Urothelium cell line (cell line): ENCODE measurements at places on chromosomes 5 and 9.

GRCh38 chr9:113664181-113664875 is 200.8 kb downstream of the RGS3 start:
- no peak for DNase-seq

DNA sequence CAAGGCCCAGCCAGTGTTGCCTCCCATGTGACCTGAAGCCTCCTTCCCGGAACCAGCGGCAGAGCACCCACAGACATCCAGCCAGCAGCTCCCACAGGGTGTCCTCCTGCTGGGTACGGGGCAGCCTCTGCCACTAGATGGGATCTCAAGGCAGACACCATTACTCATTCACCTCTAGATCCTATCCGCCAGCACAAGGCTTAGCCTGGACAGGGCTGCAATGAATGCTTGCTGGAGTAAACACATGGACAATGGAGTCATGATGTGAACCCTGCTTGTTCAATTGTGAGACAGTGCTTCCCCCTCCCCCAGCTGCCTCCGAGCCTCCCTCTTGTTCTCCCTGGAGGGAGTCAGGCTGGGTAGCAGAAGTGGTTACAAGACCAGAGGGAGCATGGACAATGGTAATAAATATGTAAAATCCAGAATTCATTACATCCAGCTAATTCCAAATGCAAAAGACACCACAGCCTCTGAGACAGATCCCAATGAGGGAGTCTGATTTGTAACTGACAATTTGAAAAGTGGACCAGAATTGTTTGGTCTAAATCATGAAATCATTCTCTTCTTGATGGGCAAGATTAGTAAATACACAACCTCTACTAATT is 132.0 kb downstream of the CRB2 start:
- DNase-seq = no peak

GRCh38 chr5:160516696-160517530 is 95.3 kb downstream of the PTTG1 start:
- no peak for DNase-seq

- DNase-seq = no peak
These were observed 579.2 kb upstream of the ZNF608 start for GRCh38 chr5:125325488-125326149.

- DNase-seq = no peak
These were observed 274.4 kb downstream of the MARCHF11 start for GRCh38 chr5:15904899-15905830.

DNA sequence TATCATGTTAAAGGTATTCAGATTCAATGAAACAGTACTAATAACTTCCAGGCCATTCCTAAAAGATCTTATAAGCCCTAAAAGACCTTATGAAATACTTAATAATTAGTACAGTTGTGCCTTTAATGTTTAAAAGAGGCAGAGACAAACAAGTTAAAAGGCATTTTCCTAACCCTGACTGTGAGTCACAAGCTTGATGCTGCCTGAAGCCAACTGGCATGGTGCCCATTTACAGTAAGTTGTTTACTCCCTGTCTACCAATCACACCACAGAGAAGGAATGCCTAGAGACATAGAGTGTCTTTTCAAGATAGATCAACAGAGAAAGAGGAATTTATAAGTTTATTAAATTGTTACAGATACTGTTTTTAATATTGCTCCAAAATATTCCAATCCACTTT is 47.8 kb downstream of the NR3C1 start:
- DNase-seq = peak; percentile 72

- DNase-seq = peak; percentile 73
These were observed 348.5 kb downstream of the BNC2 start for GRCh38 chr9:16521868-16522411.

- no peak for DNase-seq
These were observed 1.8 kb downstream of the TRIM7 start for GRCh38 chr5:181203093-181203711.

- no peak for DNase-seq
These were observed 87.7 kb downstream of the FOCAD start for GRCh38 chr9:20771729-20772128.

- no peak for DNase-seq
These were observed 16.9 kb upstream of the NTRK2 start for GRCh38 chr9:84652496-84653120.

- DNase-seq = no peak
These were observed 15.4 kb upstream of the ZNF622 start for GRCh38 chr5:16480821-16481538.

- DNase-seq = no peak
These were observed 20.2 kb upstream of the SPARC start for GRCh38 chr5:151706906-151707305.

DNA sequence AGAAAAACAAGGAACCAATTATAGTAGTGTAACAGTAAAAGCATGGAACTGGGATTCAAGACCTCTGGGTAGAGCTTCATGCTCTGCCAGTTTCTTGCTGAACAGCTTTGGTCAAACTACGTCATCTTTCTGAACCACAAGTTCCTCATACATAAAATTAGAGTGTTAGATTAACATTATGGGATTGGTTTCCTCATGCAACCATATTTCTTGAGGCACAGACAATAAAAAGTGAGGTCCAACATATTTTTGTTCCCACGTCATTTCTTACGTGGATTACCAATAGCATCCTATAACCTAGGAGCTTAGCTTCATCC is 354.8 kb downstream of the TMEM232 start:
- DNase-seq = no peak

GRCh38 chr9:77531400-77531799 is 116.7 kb downstream of the GNA14 start:
- no peak for DNase-seq

- no peak for DNase-seq
These were observed 126.8 kb downstream of the PDE8B start for GRCh38 chr5:77337246-77337645.

DNA sequence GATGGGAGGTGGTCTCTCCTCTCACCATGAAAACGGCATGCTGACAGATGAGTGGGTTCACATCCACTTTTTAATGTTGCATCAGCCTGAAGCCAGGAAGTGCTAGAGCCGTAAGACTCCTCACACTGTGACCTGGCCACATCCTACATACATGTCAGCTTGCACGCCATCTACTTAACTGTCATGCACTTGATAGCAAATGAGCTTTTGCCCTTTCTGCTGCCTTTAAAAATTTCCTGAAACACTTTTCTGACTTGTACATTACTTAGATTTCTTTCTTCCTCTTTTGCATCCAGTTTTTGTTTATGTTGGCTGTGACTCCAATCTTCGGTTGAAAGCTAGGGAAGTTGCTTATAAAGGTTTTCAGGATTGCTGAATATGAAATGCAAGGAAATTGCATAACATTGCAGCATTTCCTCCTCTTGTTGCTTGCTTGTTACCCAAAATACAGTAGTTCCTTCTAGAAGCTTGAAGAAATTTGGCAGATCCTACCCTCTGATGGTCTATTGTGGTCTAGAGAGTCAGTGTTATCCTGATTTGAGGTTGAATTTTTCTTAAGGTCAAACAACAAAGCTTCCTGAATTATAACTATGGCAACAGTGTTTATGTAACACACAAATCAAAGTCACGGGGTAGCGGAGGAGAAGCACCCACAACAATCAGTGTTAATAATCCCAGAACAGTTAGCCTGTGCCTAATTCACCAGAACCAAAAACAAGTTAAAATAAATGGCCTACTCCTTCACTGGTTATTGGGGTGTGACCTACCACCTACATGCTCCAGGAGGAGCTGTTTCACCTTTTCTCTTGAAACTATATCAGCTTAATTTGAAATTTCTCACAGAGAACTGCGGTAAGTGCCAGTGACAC is 232.5 kb downstream of the ARHGAP26 start:
- no peak for DNase-seq

DNA sequence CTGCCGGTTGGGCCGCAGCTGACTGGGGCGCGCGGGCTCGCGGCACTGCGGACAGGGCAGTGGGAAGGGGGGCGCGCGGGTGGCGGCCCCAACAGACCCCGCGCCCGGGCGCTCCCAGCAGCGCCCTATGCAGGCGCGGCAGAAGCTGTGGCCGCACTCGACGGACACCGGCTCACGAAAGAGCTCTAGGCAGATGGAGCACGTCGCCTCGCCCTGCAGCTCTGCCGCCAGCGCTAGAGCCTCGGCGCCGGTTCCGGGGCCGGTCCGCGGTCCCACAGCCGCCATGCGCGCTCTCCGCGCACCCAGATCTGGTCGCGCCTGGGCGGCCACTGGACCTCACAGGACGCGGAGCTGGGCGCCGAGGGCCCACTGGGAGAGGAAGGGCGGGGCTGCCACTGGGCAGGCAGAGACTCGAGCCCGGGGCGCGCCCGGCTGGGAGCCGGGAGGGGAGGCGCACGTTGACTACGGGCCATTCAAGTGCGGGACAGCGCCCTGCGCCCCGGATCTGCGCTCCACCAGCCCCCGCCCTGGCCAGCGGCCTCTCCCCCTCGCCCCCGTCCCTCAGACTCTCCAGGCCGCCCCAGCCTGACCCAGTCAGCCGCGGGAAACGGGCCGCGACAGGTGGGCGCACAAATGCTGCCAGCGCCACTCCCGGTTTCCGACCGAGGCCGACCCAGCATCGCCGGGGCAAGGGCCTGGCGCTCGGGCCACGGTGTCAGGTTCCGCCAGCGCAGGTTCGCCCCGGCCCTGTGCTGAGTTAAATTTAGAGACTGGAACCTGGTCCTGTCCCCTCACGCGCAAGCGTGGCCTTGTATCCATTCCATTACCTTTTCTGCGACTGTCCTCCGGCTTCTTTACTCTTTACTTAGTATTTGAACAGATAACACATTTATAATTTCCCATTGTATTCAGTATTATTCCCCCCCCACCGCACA is at the start of gene TRIM7:
TSS of gene TRIM7 (minus strand) at position 371 of the 935 bp plus-strand sequence. CDS start at position 285, 86 bp downstream.
- peak; percentile 62 for DNase-seq

DNA sequence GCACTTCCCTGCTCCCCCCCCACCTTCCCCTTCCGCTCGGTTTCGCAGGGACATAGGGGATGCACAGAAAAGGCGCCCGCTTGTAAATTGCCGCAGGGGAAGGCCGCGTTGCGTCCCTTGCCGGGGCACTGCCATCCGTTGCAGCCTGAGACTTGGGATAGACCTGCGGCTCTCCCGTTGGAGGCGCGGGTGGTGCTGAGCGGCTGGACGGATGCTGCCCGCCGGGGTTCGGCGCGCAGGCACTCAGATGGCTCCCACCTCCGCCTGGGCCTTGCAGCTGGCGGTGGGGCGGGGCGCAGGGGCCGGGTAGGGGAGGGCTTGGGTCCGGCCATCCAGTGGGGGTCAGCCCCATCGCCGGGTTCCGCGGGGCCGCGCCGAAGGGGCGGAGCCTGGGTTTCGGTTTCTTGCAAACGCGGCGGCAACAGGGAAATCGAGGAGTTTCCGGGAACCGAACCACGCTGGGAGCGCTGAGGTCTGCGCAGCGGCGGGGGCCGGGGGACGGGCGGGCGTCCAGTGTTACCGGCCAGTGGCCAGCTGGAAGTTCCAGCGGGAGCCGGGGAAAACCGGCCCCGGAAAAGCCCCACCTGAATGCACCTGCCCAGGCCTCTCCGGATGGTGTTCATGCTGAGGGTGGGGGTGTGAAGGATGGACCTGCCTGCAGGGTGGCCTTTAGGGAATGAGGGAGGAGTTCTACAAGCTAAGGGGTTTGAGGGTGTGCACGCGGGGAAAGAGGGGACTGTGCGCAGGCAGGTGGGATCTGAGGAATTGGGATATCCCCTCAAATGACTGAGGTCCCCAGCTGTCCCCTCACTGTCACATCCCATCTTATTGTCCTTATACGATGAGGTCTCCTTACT is 6.3 kb upstream of the IRF1 start:
- DNase-seq = peak; percentile 63

DNA sequence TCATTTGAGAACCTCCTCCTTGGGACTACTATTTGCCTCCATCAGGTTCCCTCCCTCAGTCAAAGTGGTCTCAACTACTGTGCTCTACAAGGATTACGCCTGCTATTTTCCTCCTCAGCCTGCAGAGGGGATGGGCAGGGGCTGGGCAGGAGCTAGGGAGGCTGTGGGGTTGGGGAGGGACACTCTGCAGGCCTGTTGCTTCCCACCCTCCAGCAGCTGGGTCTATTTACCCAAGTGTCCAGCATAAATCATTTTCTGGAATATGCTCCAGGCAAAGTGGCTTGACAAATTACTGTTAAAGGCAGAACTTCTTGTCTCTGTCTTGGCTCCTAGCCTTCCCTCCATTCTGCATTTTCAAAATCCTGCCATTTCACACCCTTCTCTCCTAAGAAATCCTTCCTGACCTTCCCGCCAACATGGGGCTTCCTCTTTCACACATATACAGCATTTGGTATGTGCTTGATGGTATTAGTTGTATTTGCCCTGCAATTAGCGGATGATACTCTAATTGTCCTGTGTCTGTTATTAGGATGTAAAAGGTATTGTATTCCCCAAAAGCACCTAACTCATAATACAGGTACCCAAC is 106.7 kb downstream of the EFNA5 start:
- DNase-seq = no peak

GRCh38 chr5:26894719-26895263 is 143.6 kb downstream of the CDH9 start:
- DNase-seq = peak; percentile 9

DNA sequence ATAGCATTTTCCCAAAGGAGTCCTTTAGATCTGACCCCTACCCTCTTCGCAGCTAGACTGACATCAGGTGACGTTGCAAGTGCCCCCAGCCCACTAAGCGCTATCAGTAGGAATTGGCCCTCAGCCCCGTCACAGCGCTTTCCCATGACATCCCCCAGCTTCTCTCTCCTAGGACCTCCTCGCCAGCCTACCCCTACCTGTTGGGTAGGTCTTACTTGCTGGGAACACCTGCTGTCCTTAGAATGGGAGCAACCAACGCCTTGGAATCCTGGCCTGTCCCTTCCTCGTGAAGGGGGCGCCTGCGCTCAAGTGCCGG is 584 bp upstream of the PIP5K1B start:
- DNase-seq = peak; percentile 31

DNA sequence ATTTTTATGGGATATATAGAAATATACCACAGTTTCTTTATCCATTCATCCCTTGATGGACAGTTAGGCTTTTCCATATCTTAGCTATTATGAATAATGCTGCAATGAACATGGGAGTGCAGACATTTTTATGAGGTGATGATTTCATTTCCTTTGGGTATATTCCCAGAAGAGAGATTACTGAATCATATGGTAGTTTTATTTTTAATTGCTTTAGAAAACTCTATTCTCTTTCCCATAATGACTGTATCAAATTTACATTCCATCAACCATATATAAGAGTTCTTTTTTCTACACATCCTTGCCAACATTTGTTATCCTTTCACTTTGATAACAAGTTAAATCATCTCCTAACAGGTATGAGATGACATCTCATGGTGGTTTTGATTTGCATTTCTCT is 821.6 kb downstream of the TLE1 start:
- no peak for DNase-seq

GRCh38 chr5:167557359-167557758 is 734.1 kb upstream of the WWC1 start:
- DNase-seq = no peak

- no peak for DNase-seq
These were observed 2.0 kb upstream of the ROPN1L start for GRCh38 chr5:10439692-10440091.

DNA sequence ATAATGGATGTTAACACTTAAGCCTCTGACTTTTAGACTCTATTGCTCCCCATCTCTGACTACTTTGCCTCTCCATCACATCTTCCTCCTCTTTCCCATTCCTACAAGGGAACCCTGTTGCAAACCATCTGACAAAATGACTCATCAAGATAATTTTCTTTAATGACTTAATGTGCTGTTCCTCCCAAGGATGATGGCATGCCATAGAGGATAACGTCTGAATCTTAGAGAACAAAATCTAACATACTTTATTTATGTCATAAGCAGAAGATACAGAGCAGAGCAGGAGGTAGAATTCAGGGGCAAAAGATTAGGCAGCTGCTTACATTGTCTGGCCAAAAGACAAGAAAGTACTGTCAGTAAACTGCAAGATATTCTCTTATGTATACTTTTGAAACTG is 76.8 kb downstream of the FGF10 start:
- DNase-seq = no peak
